ENCODE measurements at places on chromosomes 4 and X.
A peak's percentile ranks its signal among the peaks of the same experiment; 100 is the strongest.

- no peak for DNase-seq
Observed at GRCh38 chr4:48680848-48681568, 99.1 kb downstream of the FRYL start.

GRCh38 chr4:99665983-99666382 is 8.4 kb upstream of the C4orf54 start:
- no peak for DNase-seq

- DNase-seq: no peak
Observed at GRCh38 chrX:48613502-48614160, 16.3 kb downstream of the WDR13 start.

DNA sequence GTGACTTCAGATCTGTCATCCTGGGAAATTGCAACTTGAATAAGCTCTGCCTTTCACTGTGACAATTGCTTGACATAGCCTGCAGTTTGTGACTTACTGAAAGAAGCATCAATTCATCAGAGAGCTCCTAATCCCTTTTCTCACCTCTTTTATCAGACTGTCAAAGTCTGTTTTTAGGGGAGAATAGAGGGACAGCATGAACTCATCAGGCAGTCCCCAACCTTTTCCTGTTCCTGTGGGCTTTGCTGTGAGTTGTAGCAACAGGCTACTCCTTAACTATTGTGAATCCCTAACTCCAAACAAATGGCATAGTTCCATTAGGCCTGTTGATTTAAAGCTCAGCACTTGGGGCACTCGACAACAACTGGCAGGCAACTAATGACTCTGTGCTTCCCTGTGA is 64.9 kb downstream of the DOCK11 start:
- no peak for DNase-seq

- DNase-seq: no peak
Observed at GRCh38 chrX:19358521-19358920, 14.8 kb downstream of the PDHA1 start.

GRCh38 chrX:12843668-12844279 is 23.1 kb upstream of the TLR7 start:
- no peak for DNase-seq

- DNase-seq: peak; percentile 80
Observed at GRCh38 chr4:69092190-69092589, 4.1 kb upstream of the UGT2B7 start.

DNA sequence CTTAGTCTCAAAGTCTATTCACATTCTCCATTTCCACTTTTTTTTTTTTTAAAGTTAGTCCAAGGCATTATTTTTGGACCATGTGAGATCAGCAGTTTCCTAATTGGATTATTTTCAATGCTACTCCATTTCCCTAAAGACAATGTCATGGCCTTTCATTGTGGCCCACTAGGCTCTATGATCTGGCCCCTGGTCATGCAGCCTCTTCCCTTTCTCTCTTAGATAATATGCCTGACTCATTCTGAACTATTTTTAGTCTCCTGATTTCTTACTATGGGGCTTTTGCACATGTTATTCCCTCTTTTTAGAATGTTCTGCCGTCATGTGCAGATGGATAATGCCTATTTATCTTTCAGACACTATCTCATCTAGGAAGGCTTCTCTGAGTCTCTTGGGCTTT is 157.3 kb downstream of the TMA16 start:
- no peak for DNase-seq

- DNase-seq: no peak
Observed at GRCh38 chrX:39227371-39227770, 426.1 kb downstream of the MID1IP1 start.

GRCh38 chr4:65623506-65623905 is 46.8 kb downstream of the EPHA5 start:
- DNase-seq: no peak

- DNase-seq: no peak
Observed at GRCh38 chr4:40301603-40302002, 33.5 kb upstream of the CHRNA9 start.

GRCh38 chr4:88225232-88226105 is 58.9 kb downstream of the PPM1K start:
- DNase-seq: no peak

- DNase-seq: no peak
Observed at GRCh38 chrX:129771266-129771995, 8.3 kb upstream of the SASH3 start.

GRCh38 chr4:5524446-5525299 is 183.7 kb downstream of the EVC2 start:
- no peak for DNase-seq

GRCh38 chr4:141913928-141914327 is 277.5 kb downstream of the IL15 start:
- DNase-seq: no peak

- no peak for DNase-seq
Observed at GRCh38 chr4:40586729-40587128, 42.9 kb downstream of the RBM47 start.

DNA sequence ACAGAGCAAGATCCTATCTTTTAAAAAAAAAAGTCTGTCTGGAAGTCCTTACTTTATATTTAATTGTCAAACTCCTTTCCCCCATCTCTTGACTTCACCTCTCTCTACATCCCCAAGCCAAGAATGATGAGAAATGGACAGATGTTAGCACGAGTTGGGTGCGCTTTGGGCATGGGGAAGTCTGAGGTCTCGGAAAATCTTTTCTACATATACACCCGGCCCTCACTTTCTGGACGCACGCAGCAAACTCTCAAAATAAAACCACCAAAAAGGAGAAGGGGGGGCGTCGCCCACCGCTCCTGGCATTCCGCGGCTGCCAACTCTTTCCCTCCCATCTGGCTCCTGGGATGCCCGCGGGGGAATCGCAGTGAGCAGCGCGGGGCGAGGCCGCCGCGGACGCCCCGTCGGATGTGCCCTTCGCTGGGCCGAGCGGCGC is 756 bp downstream of the IGFBP7 start:
- no peak for DNase-seq

DNA sequence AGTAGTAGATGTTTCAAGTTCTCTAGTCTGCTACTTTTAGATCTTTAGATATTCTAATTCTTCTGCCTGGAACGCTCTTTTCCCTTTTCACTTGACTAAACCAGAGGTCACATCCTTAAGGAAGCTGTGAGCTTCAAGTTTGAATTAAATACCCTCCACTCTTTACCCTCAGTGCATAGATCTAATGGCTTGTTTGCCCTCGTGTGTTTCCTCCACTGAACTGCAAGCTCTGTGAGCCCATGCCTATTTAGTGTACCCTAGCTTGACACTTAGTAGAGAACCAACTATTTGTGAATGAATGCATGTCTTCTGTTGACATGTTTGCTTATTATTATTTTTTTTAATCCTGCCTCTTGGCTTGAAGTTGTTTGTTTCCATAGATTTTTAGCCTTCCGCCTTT is 138.3 kb downstream of the PDE5A start:
- no peak for DNase-seq

DNA sequence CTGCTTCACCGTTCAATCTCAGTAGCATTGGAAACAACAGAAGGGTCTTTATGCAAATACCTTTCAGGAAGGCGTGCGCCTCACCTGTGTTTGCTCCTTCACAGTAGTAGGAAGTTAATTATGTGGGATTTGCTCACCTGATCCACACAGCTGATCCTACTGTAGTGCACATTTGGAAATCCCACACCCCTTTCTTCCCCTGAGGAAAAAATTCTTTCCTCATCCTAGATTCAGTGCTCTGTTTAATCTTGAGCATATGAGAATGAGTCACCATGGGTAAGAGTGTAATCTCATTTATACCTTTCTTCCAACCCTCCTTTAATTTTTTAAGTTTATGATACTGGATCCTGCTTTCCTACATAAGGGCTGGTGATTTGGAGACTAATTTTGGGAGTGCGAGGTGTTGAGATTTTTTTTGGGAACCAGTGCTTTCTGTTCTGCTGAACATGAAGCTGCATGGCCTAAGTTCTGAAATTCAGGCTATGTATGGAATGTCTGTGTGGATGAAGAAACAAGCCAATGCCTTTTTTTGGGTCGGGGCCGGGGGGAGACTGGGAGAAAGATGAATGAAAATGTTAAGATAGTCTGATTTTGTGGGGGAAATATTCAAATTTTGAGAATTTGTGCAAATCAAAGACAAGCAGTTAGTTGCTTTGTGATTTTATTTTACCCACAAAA is 19.0 kb downstream of the GAB1 start:
- no peak for DNase-seq

GRCh38 chr4:47816748-47817147 is 21.1 kb downstream of the CORIN start:
- no peak for DNase-seq

DNA sequence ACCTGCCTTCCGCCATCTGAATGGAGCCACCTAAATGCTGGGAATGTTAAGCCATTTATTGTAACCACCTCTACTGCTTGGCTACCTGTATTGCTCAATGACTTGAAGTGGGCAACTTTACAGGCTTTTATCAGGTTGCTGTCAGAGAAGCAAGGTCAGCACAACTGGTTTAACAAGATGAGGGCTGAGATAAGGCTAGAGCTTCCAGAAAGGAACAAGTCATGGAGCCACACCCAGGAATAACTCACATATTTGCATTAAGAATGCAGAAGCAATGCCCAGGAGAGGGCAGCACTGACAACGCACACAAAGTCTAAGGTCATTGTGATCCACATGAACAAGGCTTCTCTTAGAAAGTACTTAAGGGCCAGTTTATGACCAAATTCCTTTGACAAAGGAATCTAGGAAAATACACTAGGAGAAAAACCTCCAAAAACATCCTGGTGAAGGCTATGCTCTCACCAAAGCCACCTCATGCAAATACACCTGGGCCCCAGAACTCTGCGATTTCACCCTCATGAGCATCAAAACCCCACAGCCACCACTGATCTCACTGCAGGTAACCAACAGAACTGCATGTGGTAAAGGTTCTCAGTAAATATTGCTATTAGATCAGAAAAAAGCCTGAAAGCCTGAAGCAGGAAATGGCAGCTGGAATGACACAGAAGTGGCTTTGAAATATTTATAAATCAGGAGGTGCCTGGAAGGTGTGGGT is 15.0 kb upstream of the STS start:
- peak; percentile 31 for DNase-seq

- no peak for DNase-seq
Observed at GRCh38 chr4:187149229-187149945, 425.7 kb upstream of the FAT1 start.

- DNase-seq: no peak
Observed at GRCh38 chrX:96611619-96612362, 72.9 kb upstream of the DIAPH2 start.

DNA sequence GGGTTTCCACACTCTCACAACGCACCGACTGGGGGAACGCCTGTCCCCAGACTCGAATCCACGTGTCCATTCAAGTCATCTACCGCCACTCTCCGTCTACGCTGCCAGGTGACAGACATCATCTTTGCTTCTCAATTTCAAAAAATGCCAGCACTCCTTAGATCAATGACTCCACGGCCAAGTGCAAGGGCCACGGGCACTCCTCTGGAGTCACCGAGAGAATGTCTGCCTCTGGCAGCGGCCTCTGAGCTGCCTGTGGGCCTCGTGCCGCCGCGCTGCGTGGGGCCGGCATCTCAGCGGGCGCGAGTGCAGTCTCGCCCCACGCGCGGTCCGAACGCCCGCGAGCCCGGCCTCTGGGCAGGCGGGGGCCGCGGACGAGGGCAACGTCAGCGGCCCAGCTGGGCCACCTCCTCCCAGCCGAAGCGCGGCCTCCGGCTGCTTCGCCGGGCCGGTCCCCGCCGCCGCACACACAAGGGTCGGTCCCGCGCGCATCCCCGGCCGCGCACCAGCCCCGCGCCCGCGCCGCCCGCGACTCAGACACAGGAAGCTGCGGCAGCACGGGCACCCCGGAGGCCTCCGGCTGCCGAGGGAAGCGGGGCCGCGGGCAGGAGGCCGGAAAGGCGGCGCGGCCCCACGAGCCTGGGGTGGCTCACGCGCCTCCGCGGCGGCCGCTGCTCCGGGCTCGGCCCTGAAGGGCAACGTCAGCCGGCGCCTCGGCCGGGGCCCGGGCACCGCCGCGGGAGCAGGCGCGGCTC is 450 bp downstream of the ACSL1 start:
- DNase-seq: no peak

GRCh38 chr4:154135576-154135975 is 346.7 kb upstream of the SFRP2 start:
- DNase-seq: no peak

DNA sequence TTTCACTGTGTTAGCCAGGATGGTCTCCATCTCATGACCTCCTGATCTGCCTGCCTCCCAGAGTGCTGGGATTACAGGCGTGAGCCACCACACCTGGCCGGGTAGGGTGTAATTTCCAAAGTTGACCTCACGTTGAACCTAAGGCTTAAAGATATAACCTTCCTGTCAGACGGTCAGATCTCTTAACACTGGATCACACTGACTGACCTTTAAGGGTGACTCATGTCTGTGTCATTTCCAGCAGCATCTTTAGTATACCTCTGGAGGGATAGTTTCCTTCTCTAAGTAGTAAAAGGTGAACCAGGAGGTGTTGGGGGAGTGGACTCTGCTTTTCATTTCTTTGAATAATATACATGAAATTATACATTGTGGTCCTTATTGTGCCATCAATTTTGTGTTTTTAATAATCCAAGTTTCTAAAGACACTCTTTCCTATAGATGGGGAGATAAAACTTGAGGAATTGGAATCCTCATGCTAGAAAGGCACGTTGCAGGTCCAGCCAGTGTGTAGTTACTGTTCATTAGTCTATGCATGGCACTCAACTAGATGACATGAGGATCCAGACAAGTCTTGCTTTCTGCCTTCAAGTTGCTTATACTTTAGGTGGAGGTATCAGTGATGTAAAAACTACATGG is 45.7 kb downstream of the ARHGAP10 start:
- DNase-seq: no peak

GRCh38 chr4:67393699-67394281 is 151.5 kb downstream of the CENPC start:
- no peak for DNase-seq

DNA sequence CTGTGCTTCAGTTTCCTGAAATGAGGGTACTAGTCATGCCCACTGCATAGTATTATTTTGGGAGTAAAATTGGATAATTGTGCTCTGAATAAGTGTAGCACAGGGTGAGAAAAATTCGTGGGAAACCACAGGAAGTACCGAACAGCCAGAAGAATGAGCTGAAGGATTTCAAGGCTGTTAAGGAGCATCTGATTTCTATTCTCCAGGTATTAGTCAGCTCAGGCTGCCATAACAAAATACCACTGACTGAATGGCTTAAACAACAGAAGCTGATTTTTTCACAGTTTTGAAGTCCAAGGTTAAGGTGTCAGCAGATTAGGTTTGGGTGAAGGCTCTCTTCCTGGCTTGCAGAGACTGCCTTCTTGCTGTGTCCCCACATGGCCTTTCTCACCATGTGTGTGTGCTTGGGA is 41.9 kb downstream of the WWC2 start:
- no peak for DNase-seq

DNA sequence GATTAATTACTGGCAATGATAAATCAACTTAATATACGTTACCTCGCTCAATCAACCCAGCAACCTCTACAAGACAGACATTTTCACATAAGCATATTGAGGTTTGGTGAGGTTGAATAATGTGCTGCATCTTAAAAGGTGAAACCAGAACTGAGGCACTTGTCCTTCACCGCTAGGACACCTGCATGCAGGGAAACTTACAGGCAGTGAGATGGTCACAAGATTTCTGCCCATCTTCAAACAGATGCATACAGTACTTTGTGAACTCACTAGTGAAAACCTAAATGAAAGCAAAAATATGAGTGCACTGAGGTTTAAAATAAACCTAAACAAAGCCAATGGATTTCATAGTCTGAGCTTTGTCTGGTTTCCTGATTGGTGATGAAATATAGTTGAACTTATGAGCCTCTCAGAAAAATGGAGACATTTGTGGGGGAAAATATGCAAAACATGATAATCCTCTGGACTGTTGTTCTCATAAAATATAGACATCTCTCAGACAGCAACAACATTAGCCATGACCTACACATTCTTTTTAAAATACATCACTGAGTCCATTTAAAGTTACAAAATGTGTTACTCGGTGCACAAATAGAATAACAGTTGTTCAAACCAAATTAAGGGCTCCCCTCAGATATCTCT is 20.9 kb upstream of the PRSS12 start:
- DNase-seq: no peak

Data from NCI-H1417 treated with DMSO at 0.1 percent for 48 hours (cell line).